Peyer's patch (tissue), 4 donors: ENCODE measurements at places on chromosomes 3 and 15. TPM values are rescaled to one million over a fixed set of nuclear protein-coding genes. Genes with fewer than 3 reads are reported as not detected.

Gene PLIN1
- 8.9 TPM for total RNA-seq

Gene ANKRD63
- total RNA-seq: not detected

Gene ADAMTS9
- total RNA-seq: 5.1 TPM

Gene ABI3BP
- 33.2 TPM for total RNA-seq

Gene CLPX
- total RNA-seq: 61.9 TPM

Gene SPATA12
- not detected for total RNA-seq
